ENCODE measurements at places on chromosomes 5 and 9.

- no peak for DNase-seq
Observed at GRCh38 chr5:13307480-13307879, 637.0 kb downstream of the DNAH5 start.

GRCh38 chr5:128842241-128842640 is 123.0 kb upstream of the SLC27A6 start:
- peak; percentile 27 for DNase-seq

- no peak for DNase-seq
Observed at GRCh38 chr9:14447103-14447502, 133.2 kb upstream of the NFIB start.

- DNase-seq: no peak
Observed at GRCh38 chr5:168152660-168153059, 138.8 kb upstream of the WWC1 start.

GRCh38 chr5:171834461-171834860 is 48.8 kb downstream of the SMIM23 start:
- DNase-seq: no peak

DNA sequence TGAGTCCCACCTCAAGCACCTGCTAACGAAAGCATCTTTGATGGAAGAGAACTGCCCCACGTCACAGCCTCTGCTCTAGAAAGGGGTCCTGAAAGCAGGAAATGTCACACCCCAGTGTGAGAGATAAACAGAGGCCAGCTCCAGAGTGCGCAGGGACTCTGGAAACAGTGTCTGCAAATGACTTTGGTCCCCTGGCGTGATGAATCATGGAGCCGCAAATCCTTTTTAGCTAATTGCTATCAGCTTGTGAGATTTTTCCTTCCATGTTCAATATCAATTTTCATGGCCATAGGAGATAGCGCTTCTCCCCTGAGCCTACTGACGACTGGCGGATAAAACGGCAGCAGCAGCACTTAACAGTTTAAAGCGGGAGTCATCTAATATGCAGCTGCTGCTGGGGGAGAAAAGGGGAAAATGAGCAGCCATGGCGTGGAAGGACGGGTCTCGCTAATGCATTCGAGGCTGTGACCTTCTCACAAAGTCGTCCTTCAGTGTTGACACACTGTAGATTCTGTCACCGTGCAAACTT is 209.6 kb upstream of the IRX1 start:
- no peak for DNase-seq

GRCh38 chr5:32909207-32909606 is 198.1 kb downstream of the NPR3 start:
- peak; percentile 50 for DNase-seq

- DNase-seq: no peak
Observed at GRCh38 chr9:81826517-81826906, 101.7 kb upstream of the SPATA31D4 start.

DNA sequence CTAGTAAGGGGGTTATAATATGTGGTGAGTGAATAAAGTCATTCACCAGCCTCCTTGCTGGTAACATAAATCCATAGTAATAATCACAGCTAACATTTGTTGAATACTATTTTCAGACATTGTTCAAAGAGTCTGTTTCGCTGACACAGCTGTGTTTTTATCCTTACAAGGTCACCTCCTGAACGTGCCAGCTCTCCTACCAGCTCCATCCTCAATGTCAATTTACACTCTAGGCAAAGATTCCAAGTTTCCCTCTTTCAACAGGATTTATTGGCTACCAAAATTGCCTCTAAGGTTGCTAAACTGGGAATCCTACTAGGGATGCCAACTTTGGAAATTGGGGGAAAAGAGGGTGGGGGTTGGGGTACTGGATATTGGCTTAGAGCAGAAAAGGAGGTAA is 30.7 kb upstream of the SMC5 start:
- no peak for DNase-seq

GRCh38 chr5:87069974-87070608 is 197.6 kb upstream of the RASA1 start:
- peak; percentile 58 for DNase-seq

DNA sequence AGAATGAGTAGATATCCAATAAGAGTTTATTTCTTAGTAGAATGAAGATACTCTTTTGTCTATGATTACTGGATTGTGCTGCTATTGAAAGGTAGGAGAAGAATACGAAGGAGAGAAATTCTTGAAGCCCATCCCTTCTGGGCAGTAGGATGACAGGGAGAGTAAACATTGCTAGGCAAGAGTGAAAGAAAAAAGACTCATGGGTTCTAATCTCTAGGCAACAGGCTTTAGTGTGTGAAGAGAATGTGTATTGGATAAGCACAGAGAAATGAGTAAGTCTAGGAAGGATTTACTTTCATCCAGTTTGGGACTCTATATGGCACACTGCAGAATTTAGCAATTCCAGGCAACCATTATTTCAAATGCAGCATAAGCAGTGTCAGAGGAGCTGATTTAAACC is 216.0 kb downstream of the GABRG2 start:
- DNase-seq: no peak

DNA sequence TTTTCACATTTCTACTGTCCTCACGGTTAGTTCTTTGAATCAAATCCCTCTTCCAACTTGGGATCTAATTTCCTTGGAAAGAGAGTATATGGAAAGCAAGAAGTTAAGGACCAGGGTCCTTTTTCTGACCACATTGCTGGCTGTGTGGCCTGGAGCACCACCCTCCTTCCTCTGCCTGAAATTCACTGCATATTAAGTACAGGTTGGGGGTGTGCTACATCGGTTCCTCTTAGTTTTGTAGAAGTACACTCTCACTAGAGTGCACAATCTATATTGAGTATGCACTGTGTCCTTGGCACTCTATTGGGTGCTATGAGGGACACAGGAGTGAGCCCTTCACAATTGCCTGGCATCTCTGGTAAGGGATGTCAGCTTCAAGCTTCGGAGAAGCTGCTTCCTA is 53.8 kb upstream of the KLF9 start:
- DNase-seq: no peak

DNA sequence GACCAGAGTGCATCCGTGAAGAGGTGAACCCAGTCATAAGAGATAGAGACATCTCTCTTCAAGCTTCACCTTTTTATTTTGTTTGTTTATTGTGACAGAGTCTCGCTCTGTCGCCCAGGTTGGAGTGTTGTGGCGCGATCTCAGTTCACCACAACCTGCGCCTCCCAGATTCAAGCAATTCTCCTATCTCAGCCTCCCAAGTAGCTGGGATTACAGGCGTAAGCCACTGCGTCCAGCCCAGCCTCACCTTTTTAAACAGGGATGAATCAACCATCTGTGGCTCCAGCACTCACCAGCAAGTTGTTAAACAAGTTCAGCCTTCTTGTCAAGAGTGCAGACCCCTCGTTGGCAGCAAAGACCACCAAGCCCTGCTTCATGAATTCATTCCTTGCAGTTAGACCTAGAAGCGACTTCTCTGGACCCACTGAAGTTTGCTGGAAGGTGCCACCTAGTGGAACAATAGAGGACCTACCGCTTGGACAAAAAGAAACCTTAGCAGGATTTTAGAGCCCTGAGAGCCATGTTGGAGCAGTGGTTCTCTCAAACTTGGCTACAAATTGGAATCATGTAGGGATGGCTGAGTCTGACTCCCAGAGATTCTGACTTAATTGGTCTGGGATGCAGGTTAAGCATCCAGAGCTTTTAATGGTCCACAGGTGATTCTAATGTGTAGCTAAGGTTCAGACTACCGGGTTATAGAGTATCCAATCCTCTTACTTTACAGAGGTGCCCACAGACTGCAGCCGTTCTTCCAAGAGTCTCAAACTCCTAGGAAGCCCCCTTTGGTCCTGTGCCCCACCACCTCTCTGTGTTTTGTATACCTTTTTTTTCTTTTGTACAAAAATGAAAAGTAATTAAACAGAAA is 10.5 kb upstream of the GALNT10 start:
- DNase-seq: peak; percentile 53

DNA sequence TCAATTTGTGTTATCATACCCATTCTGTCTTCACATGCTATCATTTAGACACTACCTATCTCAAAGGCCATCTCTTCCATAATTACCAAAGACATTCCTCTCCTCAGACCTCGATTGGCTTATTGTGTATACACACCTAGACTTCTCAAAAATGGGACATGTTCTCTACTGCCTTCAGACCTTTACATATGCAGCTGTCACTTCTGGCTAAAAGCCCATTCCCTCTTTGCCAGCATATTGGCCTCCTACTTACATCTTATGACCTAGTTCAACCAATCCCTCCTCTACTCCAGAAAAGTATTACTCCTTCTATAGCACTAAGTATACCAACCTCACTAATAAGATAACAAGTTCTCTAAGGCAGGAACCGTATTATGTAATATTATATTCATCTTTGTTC is 84.4 kb downstream of the RAPGEF6 start:
- no peak for DNase-seq

- no peak for DNase-seq
Observed at GRCh38 chr9:7402334-7403027, 397.1 kb downstream of the DMAC1 start.

DNA sequence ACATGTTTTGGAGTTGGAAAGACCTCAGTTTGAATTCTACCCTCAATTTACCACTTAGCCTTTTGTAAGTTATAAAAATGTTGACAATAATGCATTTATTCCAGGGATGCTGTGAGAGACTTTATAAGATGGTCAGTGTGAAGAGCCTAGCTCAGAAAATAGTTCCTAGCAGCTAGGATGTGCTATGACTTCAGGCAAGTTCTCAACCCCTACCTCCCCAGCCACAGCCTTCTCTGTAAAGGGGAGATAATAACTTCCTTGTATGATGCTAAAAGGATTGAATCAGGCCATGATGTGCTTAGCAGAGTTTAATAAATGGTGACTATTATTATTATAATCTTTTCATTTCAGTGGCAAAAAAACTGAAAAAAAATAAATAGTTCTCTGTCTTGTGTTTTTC is 77.6 kb downstream of the ALDH1A1 start:
- DNase-seq: no peak

GRCh38 chr5:80165452-80165851 is 90.4 kb downstream of the SERINC5 start:
- DNase-seq: no peak

DNA sequence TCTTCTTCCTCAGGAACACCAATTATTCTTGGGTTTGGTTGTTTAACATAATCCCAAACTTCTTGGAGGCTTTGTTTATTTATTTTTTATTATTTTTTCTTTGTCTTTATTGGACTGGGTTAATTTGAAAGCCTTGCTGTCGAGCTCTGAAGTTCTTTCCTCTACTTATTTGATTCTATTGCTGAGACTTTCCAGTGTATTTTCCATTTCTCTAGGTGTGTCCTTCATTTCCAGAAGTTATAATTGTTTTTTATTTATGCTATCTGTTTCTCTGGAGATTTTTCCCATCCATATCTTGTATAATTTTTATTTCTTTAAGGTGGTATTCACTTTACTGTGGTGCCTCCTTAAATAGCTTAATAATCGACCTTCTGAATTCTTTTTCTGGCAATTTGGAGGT is 8.8 kb upstream of the RIOK2 start:
- no peak for DNase-seq

- no peak for DNase-seq
Observed at GRCh38 chr5:13831351-13831750, 113.1 kb downstream of the DNAH5 start.

DNA sequence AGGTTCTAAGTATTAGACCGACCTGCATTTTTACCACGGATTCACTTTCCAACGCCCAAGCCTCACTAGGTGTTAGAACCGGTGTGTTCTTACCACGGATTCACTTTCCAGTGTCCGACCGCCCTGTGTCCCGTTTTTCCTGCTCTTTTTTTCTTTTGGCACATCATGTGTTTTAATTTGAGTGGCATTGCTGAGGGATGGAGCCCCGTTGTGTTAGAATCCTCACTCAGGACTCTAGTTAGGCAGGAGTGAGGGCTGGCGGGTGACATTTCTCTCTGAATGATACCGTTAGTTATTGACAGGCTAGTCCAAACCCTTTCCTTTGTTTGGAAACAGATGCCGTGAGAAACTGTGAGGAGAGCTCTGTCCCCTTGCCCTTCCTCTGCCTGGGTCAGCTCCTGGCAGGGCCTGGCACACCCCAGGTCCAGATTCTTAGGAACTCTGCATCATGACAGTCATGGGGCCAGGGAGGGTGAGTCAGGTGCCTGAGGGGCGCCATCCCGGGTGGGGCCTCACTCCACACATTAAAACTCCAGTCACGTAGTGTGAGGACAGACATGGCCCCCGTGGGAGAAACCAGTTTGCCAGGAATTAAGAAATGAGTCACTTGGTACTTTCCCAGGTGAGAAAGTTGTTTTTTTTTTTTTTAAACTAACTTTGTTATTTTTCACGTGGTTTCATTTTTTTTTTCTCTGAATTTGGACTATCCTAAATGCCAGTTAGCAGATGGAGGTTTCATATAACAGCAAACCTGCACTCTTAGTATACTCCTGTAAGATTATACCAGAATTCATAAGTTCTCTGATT is 15.8 kb downstream of the EXOC3 start:
- peak; percentile 30 for DNase-seq

- DNase-seq: peak; percentile 27
Observed at GRCh38 chr5:57325678-57326397, 152.0 kb downstream of the GPBP1 start.

DNA sequence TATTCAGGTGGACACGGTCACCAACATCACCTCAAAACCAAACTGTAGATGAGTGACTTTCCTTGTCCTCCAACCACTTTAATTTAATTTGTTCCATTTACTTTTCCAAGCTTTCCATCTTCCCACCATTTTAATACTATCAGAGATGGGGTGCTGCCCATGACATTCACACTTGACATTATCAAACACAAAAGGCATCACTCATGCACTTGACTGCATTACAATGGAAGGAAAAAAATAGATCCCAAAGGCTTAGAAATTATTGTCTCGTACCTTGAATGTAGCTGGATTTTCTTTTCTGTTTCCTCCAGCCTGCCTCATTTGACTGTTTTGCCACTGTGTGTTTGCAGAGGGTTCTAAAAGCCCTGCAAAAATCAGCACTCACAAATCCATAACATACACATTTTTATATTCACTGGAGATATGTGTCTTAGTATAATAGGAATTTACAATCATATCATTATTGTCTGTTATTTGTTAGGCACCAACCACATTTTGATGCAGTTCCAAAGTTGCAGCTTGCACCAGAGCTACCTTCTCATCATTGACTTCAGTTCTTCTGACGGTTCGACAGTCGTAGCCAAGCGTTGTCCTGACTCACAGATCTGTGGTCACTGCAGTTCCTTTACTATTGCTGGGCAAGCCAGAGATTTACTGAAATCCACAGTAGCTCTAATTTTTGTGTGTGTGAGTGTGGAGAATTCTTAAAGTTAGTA is 712.3 kb upstream of the WWC1 start:
- no peak for DNase-seq

DNA sequence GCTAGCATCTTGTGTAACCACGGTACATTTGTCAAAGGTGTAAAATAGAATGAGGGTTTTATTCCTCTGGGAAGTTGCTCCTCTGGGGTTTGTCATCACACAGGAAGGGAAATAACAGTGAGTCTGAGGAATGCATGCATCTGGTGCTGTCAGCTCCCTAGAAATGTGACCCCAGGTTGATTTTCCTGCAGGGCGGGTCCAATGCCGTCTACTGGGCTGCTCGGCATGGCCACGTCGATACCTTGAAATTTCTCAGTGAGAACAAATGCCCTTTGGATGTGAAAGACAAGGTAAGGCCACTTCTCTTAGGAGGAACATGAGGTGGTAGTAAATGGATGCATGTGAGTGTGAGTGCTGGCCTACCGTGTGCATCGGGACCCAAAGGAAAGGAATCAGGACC is 78.8 kb upstream of the CTSL start:
- DNase-seq: no peak

- DNase-seq: no peak
Observed at GRCh38 chr9:28456861-28457260, 883.6 kb upstream of the C9orf72 start.

GRCh38 chr9:89603767-89604665 is 796 bp upstream of the GADD45G start:
- no peak for DNase-seq

All from fibroblast of gingiva (primary cell).